ENCODE measurements at places on chromosomes 3 and 15. TPM values are rescaled to one million over a fixed set of nuclear protein-coding genes. Genes with fewer than 3 reads are reported as not detected.

Gene NME9
- total RNA-seq, result not detected

Gene KLHL40
- 1.6 TPM for total RNA-seq

Gene FGF12
- 308 TPM for total RNA-seq

Gene CPEB1
- total RNA-seq, result 3.4 TPM

Gene WDR93
- total RNA-seq, result not detected

Gene KIF7
- total RNA-seq, result 4.2 TPM

Gene KCNMB2
- 9.2 TPM for total RNA-seq

Gene ZIC1
- total RNA-seq, result not detected

Gene CCDC39
- not detected for total RNA-seq

Gene PAK6
- 9.1 TPM for total RNA-seq

Gene GOLGA6A
- total RNA-seq, result not detected

Gene ZNF502
- total RNA-seq, result 4.6 TPM

DNA sequence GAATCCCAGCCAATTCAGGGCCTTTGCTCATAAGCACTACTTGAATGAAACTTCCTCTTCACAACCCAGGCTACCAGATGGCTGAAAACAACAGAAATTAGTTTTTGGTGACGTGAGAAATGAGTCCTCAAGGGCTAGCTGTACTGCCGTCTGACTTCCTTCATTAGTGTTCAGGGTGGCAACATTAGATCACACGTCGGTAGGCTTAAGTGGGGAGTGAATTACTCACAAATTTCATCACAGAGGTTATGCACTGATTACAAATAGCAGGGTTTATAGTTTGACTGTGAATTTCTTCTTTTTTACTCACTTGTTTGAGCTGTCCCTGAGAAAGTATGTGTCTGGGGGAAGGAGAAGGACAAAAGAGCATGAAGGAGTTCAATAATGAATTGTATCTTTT, 397.2 kb downstream of the GAP43 start:
- DNase-seq, result no peak
- H3K27me3 ChIP-seq, result no peaks in the 10 kb centered on the region
- no peaks in the 10 kb centered on the region for H3K4me1 ChIP-seq

DNA sequence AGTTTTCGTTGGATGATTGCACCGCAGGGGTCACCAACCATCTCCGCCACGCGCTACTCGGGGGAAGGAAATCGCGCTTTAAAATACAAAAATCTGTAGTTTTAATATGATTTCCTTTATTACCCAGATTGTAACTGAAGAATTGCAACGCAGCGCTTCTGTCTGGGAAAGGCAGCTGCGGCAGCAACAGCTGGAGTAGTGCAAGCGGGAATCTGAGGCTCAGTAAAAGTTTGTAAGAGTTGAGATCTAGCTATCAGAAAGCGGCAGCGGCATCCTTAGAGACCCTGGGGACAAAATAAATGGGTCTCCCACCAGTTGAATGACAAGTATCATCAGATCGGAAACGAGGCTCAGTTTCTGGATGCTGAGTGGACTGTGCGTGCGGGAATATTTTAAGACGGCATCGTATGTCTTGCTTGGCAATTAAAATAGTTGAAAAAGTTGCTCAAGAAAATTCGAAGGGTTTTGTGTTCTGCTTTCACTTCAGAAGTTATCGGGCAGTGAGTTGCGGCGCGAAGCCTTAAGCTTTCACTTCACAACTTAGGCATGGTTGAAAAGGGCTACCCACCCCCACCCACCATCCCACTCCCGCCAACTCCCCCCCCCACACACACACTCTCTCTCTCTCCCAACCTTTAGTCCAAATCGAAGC, 2.7 kb downstream of the MECOM start:
- H3K4me1 ChIP-seq, result peaks cover 37% of the 10 kb centered on the region
- H3K36me3 ChIP-seq, result no peaks in the 10 kb centered on the region
- peak overlapping the region; percentile 94 for H3K27ac ChIP-seq

DNA sequence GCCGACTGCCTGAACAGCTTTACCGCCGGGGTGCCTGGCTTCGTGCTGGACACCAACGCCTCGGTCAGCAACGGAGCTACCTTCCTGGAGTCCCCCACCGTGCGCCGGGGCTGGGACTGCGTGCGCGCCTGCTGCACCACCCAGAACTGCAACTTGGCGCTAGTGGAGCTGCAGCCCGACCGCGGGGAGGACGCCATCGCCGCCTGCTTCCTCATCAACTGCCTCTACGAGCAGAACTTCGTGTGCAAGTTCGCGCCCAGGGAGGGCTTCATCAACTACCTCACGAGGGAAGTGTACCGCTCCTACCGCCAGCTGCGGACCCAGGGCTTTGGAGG, 815 bp downstream of the SPINT1 start:
- no peaks in the 10 kb centered on the region for H3K36me3 ChIP-seq
- peak overlapping the region; percentile 37 for H3K4me3 ChIP-seq
- H3K27me3 ChIP-seq, result peaks cover 9% of the 10 kb centered on the region
- no peak overlapping the region for H3K27ac ChIP-seq
- H3K4me1 ChIP-seq, result peaks cover 16% of the 10 kb centered on the region
- peak; percentile 27 for DNase-seq

DNA sequence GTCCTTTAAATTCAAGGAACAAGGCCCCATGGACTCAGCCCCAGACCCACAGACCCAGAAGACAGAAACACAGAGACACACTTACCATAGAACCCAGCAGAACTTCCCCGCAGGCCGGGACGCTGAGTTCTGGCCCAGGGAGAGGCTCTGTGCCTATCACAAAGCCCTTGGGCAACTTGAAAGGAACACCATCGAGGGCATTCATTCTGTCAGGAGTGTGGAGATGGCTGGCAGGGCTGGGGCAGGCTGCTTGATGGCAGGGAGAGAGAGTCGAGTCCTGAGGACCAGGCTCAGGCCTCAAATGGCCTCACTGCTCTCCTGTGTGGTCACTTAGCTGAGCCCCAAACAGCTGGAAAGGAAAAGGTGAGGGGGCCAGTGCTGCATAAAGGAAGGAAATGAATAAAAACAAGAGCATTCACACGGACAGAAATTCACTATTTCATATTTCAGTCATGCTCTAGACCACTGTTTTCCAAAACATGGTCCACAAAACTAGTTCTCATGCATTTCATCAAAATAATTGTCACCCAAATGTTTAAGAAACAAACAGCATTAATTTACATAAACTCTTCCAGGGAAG, 8.9 kb downstream of the UBAP1L start:
- H3K27ac ChIP-seq, result no peak overlapping the region
- DNase-seq, result no peak
- no peak overlapping the region for H3K4me3 ChIP-seq
- H3K4me1 ChIP-seq, result no peaks in the 10 kb centered on the region
- no peaks in the 10 kb centered on the region for H3K27me3 ChIP-seq
- H3K36me3 ChIP-seq, result peaks cover 52% of the 10 kb centered on the region

DNA sequence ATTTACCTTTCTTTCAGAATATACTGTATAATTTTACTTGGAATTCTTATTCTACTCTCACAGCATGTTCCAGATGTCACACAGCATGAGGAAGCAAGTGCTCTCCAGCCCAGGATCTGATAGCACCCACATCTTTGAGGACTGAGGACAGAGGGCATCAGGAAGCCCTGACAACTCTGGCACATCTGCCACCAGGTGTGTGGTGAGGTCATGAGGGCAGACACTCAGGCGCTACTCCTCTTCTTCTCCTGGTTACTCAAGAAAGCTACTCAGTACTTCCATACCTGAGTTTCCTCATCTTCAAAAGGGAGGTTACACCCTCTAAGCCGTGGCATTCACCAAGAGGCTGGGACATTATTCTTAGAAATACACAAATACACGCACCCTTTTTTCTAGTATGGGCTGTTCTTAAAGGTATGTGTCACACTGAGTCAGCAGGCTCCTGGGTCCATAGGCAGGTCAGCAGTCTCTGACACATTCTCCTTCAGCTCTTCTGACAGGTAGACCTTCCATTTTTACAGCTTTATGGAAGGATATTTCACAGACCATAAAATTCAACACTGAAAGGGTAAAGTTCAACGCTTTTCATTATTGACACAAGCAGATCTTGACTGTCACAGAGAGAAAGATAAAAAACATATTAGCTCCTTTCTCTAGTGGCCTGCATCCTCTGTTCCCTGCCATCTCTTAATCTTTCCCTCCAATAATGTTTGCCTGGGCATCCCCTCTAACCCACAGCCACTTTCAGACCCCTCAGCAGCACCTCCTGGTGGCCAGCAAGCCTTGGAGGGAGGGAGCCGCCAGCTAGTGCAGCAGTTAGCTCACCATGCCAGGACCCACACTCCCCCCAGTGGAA, 103.2 kb upstream of the TJP1 start:
- peak; percentile 85 for DNase-seq
- no peaks in the 10 kb centered on the region for H3K36me3 ChIP-seq
- no peak overlapping the region for H3K4me3 ChIP-seq
- H3K27me3 ChIP-seq, result no peaks in the 10 kb centered on the region
- peaks cover 8% of the 10 kb centered on the region for H3K4me1 ChIP-seq

GRCh38 chr3:193885832-193886231, 250.1 kb upstream of the HES1 start:
- H3K4me1 ChIP-seq, result no peaks in the 10 kb centered on the region
- H3K36me3 ChIP-seq, result no peaks in the 10 kb centered on the region
- H3K27ac ChIP-seq, result no peak overlapping the region
- H3K4me3 ChIP-seq, result no peak overlapping the region

GRCh38 chr3:541062-541801, 344.7 kb downstream of the CHL1 start:
- H3K27ac ChIP-seq, result no peak overlapping the region
- no peaks in the 10 kb centered on the region for H3K27me3 ChIP-seq
- no peak for DNase-seq
- H3K4me3 ChIP-seq, result no peak overlapping the region
- no peaks in the 10 kb centered on the region for H3K4me1 ChIP-seq

- H3K36me3 ChIP-seq, result peaks cover 8% of the 10 kb centered on the region
- no peak for DNase-seq
- H3K4me3 ChIP-seq, result no peak overlapping the region
- H3K4me1 ChIP-seq, result peaks cover 11% of the 10 kb centered on the region
- no peak overlapping the region for H3K27ac ChIP-seq
These were observed 4.1 kb upstream of the PSMA4 start for GRCh38 chr15:78536134-78536533.

DNA sequence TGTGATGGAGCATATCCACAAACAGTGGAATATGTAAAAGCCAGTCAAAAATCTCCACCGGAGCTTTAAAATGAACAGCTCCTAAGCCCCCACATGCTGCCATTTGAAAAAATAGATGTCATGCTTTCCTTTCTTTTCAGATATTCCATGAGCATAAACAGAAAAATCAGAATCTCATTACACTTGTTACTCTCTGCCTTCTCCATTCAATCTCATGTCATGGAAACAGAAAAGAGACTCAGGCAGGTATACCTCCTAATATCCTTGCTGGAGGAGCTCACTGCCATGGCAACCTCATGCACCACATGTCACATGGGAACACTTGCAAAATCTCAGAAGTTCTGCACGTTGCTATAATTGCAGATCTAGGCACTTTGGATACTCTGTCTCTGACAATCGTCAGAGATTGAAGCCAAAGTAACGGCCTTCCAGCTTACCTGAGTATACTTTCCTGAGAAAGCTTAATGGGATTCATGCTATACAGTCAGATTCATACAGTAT, 317.0 kb upstream of the ADAMTS9 start:
- no peaks in the 10 kb centered on the region for H3K27me3 ChIP-seq
- no peak overlapping the region for H3K4me3 ChIP-seq
- H3K27ac ChIP-seq, result no peak overlapping the region
- H3K4me1 ChIP-seq, result no peaks in the 10 kb centered on the region

GRCh38 chr15:52093539-52094510, 18.8 kb downstream of the BCL2L10 start:
- no peaks in the 10 kb centered on the region for H3K36me3 ChIP-seq
- DNase-seq, result no peak
- H3K27me3 ChIP-seq, result no peaks in the 10 kb centered on the region
- H3K4me1 ChIP-seq, result peaks cover 13% of the 10 kb centered on the region
- H3K4me3 ChIP-seq, result no peak overlapping the region

GRCh38 chr15:48625126-48625525, 20.4 kb downstream of the FBN1 start:
- no peaks in the 10 kb centered on the region for H3K27me3 ChIP-seq
- no peak overlapping the region for H3K27ac ChIP-seq
- no peak for DNase-seq
- no peaks in the 10 kb centered on the region for H3K36me3 ChIP-seq
- H3K4me1 ChIP-seq, result peaks cover 35% of the 10 kb centered on the region

DNA sequence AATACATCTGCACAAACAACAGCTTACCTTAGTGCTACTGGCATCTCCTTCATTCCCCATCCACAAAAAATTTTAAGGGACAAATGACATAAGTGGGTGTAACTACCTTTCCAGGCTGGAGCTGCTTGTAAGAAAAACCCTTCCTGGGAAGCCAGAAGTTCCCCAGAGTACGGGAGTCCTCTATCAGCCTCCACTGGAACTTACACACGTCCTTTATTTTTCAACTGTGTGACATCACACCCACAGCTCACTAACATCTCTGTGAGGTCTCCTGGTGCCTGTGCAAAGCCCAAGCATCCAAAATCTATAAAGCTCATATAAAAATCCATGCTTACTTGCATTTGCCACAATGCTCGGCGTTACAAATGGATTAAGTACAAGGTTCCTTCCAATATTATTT, 27.6 kb downstream of the LRIG1 start:
- H3K4me3 ChIP-seq, result no peak overlapping the region
- no peak for DNase-seq
- H3K4me1 ChIP-seq, result peaks cover 35% of the 10 kb centered on the region

DNA sequence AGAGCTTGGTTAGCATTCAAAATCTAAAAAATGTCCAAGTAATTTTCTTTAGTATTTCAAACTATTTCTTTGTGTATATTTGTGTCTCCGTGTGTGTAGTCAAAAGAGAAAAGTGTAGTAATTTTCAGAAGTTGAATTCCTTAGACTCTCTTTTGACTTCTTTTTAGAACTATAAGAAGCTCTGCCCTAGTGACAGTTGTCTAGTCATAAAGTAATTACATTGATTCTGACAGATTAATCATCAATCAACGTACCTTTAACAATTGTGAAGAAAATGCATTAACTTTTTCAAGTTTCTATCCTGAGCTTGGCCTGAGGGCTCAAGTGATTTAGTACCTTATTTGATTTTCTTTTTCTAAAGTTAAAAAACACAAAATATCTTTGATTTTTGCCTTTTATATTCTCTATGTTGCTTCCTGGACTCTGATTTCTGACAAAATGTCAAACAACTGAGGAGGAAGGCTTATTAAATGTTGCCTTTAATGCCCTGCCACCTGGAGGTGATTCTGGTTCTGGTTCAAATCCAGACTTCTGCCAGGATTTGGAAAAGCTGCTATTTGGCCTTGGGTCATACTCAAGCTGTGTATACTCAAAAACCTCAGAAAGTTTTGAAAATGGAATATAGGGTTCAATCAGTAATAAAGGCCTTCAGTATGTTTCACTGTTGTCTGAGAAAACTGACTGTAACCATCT, 653.6 kb downstream of the NSUN3 start:
- H3K27ac ChIP-seq, result no peak overlapping the region
- DNase-seq, result no peak
- no peaks in the 10 kb centered on the region for H3K36me3 ChIP-seq
- no peak overlapping the region for H3K4me3 ChIP-seq

GRCh38 chr3:48974076-48974864, 15.8 kb upstream of the P4HTM start:
- no peaks in the 10 kb centered on the region for H3K4me1 ChIP-seq
- H3K27ac ChIP-seq, result no peak overlapping the region
- no peaks in the 10 kb centered on the region for H3K27me3 ChIP-seq
